ENCODE measurements at places on chromosomes 6 and 20.

GRCh38 chr20:2626853-2627541, 25.4 kb upstream of the NOP56 start:
- no peak for DNase-seq

DNA sequence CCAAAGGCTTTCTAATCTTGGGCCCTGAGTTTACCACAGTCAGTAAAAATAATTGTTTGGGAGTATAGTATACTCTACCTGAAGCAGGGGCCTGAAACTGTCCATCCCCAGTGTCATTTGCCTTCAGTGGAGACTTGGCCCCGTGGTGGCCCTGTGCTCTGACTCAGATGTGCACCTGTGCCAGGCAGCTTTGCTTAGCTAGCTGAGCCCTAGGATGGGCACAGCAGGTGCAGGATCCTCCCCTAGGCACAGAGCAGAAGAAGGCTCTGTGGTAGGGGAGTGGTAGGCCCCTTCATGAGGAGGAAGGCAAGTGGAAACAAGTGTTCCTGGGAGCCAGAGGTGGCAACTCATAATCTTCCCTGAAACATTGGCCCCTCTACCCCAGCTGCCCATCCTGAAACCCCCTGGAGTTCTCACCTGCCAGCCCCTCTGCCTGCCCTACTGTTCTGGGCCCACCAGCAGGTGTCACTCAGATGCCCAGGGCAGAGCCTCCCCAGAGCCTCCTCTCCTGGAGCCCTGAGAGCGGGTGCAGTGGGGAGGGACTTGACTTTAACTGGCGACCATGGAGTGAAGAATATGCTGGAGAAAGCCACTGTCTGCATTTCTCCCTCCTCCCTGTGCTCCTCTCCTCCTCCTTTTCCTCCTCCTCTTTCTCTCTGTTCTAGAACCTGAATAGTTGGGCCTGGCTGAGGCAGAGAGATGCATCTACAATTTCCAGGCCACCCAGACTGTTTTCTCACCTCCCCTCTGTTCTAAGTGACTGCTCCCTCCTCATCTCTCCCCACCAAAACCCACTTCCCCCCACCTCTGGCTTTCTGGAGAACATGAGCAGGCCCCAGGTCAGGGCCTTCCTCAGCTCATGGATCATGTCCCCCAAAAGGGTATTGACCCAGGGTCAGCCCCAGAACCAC, 2.9 kb downstream of the CPNE5 start:
- no peak for DNase-seq

GRCh38 chr6:16413399-16413798, 175.0 kb downstream of the GMPR start:
- DNase-seq, result no peak

GRCh38 chr6:111184827-111185532, 97.7 kb downstream of the SLC16A10 start:
- no peak for DNase-seq

GRCh38 chr20:32562495-32562911, 22.6 kb downstream of the NOL4L start:
- DNase-seq, result no peak

DNA sequence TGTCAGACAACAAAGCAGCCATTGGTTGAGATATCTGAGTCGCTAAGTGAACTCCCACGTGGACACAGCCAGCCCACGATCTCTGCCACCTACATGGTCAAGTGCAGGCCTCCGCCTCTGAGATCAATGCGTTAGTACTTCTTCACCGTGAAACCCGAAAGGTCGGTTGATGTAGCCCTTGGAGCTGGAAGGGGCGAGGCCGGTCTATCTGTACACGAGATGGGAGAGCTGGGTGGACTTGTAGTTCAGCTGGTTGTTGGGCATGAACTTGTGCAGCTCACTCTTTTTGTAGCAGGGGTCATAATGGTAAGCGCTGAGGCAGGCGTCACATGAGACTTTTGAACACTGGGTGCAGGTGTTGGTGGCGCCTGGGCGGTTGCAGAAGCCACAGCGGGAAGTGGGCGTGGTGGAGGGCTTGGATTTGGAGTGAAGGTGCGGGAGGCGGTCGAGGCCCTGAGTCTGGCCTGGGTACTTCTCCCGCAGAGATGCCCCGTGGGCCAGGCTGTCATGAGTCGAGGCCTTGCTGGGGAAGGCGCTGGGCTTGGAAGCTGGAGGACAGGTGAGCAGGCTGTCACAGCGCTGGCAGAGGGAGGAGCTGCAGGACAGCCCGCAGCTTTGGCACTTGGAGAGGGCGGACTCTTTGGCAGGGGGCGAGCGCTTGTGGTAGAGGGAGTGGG, 9.8 kb downstream of the SPATA2 start:
- no peak for DNase-seq

DNA sequence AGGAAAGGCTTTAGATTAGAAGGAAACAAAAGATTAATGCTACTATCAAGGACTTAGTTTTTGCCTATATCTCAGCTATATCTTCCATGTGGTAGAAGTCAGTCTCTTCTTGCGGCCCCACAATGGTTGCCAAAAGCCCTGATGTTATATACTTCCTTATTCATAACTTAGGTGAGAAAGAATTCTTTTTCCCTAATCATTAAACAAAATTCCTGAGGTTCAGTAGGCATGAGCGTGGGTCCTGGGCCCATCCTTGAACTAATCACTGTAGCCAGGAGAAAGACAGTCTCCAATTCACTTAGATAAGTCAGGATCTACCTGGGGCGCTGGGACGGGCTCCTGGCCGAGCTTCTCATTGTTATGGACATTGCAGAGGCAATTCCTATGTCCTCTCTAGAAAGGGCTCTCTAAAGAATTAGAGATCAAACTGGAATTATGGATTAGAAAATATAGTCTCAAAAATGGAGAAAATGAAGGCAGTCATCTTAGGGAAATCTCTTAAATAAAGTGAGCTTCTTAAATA, 134.3 kb downstream of the KIF6 start:
- no peak for DNase-seq

GRCh38 chr6:74366634-74367033, 670.6 kb downstream of the CD109 start:
- DNase-seq, result peak; percentile 31

GRCh38 chr6:151536188-151536479, 42.3 kb downstream of the CCDC170 start:
- DNase-seq, result peak; percentile 12

- DNase-seq, result no peak
These were observed 771.0 kb downstream of the QKI start for GRCh38 chr6:164185471-164185871.

GRCh38 chr6:157556144-157556645, 175.2 kb downstream of the ZDHHC14 start:
- no peak for DNase-seq

DNA sequence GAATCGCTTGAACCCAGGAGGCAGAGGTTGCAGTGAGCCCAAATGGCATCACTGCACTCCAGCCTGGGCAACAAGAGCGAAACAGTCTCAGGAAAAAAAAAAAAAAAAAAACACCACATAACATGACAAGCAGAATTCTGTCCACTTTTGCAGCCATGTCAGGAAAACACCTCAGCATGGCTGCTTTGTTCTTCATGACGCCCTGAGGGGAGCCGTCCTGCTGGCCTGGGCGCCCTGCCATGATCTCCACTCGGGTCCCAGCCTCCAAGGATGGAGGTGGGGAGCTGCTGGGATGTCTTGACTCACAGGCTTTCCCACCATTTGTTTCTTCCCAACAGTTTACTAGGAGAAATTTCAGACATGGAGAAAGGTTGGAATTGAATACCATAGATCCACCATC, 42.2 kb downstream of the SNX9 start:
- DNase-seq, result no peak

DNA sequence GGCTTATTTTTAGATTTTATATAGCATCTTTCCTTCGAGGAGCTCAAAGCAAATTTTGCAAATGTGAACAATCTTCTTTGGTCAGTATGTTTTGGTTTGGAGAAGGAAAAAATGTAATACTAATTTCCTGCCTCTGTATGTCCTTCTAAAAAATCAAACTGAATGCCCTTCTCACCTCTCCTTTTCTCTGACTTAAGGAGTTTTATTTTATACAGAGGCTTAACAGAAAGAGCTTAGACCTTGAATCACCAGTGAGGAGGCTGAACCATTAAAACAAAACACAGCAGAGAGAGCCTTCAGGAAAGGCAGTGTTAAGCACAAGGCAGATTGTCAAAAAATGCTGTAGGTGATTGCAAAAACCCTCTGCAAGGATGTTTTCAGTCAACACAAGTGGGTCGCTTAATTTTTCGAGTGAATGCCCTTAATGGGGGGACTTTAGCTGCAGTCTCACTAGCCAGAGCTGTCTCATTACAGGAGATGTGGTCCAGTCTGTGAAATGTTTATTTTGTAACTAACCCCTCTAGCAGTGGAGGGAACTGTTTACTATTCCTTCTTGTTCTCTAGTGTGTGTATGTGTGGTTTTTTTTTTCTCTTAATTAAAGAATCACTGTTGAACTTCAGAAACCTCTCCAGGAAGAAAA, 481.3 kb upstream of the CITED2 start:
- DNase-seq, result peak; percentile 24

Measured in AG08395 (cell line).